ENCODE measurements at places on chromosomes 2 and 18.
A peak's percentile ranks its signal among the peaks of the same experiment; 100 is the strongest.

DNA sequence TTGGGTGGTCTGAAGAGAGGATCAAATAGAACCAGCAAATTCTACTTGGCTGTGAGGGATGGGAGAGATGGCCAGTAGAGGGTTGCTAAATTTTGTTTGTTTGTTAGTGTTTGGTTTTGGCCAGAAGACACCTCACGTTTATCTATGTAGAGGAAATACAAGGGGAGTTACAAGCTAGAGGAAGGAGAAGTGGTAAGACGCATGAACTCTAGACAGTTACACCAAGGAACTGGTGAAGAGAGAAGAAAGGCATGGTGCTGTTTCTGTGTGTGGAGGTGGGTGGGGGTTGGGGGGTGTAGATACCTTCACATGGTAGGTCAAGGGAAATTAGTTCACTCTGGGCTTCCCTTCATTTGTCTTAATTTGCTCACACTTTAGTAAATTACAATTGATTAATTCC is 25.6 kb downstream of the RASGRP3 start:
- DNase-seq: no peak

DNA sequence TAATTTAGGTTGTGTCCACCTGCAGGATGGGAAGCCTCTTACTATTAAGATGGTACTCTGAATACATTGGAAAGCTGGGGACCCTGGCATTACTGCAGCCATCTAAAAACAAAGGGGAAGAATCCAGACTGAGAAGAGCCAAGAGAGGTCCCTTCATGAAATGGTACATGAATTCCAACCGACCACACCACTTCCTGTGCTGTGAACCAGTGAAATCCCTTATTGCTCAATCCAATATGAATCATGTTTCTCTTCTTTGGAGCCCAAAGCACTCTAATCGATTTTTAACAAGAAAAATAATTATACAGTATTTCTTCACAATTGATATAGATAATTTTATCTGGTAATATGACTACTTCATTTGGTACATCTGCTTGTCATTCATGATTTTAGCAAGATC is 479.7 kb upstream of the RAB6C start:
- DNase-seq: no peak

GRCh38 chr2:67760995-67761394 is 301.8 kb downstream of the C1D start:
- DNase-seq: no peak

- no peak for DNase-seq
Measured at GRCh38 chr2:208541989-208542464, 135.4 kb downstream of the PTH2R start.

DNA sequence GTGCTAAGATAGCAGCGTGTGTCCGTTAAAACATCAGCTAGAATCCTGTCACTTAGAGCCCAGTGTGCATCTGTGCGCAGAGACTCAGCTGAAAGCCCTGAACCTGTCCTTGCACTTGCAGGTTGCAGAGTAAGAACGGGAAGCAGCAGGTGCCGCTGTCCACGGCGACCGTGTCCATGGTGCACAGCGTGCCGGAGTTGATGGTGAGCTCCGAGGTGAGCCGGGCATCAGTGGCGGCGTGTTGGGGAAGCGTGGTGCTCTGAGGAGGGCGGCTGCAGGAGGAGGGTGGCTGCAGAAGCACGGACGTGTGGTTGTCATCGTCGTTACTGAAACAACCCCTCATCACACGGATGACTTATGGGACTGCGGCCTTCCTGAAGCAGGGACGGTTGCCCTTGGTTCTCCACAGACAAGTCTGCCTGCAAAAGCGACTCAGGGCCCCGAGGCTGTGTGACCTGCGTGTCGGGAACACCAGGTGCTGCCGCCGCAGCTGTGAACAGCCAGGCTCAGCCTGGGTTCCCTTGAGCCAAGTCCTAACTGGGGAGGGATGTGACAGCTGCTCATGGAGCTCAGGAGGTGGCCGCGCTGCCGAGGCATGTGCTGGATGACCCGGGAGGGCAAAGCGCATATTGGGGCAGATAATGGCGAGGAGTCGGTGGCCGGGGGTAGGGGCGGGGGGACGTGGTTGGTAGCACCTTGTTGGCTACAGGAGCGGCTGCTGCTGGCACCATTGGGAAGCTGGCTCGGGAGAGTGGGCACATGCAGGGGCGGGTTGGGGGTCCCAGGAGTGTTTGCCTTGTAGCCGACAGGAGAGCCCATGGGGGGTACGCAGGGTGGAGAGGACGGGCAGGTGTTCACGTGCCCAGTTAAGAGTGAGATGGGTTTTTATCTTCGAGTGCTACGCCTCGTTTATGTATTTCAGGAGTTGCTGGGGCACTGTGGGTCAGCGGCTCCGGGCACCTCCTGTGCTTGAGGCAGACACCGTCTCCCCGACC is 16.6 kb downstream of the CTDP1 start:
- DNase-seq: no peak

DNA sequence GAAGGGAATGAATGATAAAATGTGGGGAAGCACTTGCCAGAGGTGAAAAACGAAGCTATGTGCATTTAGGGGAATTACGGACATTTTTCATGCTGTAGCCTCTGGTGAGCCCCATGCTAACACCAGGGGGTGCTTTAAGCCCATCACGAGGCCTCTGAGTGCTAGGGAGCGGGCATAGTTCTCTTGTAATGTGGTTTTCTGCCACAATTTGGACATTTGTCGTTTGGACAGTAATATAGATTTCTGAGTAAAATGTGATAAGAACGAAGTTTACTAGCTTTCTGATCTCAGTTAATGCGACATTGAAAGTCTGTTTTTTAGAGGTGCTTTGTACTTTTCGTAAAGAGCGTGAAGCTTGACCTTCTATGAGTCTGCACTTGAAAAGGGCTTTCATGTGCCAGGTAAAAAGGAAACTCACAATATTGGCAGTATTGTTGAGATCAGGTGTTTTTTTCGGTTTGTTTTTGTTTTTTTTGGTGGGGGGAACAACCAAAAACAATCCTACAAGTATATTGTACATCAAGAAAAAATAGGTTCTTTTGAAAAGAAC is 50.6 kb downstream of the TRAF3IP1 start:
- DNase-seq: no peak

DNA sequence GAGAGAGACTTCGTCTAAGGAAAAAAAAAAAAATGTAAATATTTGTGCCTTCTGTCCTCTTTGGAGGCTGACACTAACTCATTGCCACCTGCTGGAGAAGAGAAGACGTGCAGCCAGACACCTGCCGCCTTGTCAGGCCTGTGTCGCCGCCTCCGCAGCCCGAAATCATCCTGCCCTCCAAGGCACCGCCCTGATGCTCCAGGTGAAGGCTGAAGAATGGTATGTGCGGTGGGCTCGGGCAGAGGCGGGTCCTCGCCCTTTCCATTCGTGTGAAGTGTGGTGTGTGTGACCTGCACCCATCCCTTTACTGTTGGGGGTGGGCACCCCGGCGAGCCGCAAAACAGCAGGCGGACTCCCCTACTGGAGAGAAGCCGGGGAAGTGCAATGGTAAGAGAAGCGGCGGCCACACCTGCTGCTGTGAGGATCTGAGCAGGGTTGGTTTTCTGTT is 60.4 kb downstream of the FAM161A start:
- peak; percentile 26 for DNase-seq

- no peak for DNase-seq
Measured at GRCh38 chr2:85240055-85240454, 87.7 kb downstream of the TGOLN2 start.

- DNase-seq: no peak
Measured at GRCh38 chr2:2877427-2877826, 500.2 kb downstream of the EIPR1 start.

GRCh38 chr18:73924836-73925235 is 222.8 kb downstream of the FBXO15 start:
- no peak for DNase-seq

GRCh38 chr18:70423120-70423519 is 134.3 kb downstream of the SOCS6 start:
- no peak for DNase-seq

DNA sequence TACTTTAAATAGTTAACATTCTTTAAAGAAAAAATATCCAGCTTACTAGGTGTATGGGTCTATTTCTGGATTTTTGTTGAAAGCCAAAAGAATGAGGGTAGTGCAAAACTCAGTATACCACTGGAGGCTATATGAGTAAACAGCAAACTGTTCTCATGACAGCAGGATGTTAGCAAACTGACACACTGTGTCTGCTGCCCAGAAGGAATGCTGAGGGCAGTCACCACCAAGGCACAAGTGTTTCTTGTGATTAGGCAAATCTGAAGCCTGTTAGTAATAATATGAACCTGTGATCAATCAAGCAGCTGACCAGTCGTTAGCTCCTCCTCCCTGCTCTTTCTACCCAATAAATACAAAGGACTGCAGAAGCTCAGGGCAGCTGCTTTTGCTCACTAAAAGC is 50.5 kb upstream of the SULT1C3 start:
- no peak for DNase-seq

DNA sequence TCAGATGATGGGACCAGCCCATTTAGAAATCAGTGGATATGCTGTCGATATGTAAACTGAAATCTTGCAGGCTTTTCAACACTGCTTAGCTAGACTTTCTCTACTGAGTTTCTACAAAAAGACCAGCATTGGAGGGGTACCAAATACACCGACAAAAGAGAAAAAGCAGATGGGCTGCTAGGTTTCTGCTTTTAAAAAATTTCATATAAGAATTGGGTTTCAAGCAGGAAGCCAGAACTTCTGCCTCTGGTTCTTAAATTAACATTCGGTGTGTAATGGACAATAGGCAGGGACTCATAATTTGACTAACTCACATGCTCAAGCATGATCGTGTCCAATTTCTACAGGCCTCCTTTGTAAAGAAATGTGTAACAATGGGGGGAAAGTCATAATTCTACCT is 3.1 kb downstream of the ARL4C start:
- no peak for DNase-seq

DNA sequence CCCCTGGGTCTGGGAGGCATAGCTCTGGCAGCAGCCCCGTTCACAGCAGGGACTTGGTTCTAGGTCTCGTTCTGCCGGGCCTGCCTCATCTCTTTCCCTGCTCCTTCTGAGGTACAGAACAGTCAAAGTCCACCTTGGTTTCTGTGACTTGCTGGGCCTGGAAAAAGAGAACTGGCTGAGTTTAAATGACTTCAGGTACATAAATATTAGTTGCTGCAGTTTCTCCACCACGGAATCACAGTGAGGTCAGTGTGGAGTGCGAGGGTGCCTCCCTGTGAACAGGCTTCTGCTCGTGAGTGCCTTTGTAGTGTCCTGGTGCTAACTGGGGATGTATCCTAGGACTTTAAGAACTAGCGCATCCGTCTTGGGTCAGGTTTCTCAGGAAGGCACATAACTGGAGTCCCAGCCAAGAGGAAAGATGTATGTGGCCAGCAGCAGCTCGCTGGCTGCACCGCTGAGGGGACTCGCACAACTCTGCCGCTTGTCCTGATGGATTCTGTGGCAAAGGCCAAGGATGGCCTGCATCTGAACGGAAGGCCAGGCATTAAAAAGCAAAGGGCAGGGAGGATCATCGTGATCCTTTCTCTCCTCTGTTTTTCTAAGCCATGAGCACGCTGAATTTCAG is 188.6 kb downstream of the SH3RF3 start:
- no peak for DNase-seq

All from gastrocnemius medialis (tissue), 4 donors.